ENCODE measurements at places on chromosomes 16 and 17.

DNA sequence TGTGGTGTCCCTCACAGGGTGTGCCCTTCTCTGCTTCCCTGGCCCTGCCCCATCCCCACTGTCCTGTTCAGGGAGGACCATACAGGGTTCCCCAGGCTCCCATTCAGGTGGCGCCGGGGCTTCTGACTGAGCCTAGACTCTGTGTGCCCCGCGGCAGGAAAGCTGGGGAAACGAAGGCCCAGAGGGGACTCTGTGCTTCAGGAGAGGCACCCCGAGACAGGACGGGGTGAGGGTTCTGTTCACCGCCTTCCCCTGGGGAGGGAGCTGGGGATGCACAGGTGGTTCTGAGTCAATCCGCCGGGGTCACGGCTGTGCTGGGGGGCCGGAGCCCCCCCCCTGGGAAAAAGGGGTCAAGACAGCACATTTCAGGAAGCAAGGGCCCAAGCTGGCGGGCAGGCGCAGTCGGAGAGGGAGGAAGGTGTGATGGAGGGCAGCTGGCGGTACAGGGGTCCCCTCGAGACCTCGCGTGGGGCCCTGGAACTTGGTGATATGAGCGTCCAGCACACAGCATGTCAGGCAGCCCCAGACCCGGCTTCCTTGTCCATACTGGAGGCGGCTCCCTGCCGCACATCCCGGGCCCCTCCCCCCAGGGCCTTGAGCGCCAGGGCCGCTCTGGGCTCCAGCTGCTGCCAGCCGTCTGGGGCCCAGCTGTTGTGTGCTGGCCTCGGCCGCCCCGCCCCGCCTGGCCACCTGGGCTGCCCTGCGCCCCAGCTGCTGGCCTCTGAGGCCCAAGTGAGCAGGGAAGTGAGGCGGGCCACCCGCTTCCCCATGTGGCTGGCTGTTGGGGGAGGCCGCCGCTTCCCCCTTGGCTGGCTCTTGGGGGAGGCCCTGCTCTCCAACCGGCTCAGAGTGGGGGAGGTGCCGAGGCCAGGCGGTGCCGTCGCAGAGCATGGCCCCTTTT is 5.6 kb upstream of the NOTUM start:
- DNase-seq = no peak

DNA sequence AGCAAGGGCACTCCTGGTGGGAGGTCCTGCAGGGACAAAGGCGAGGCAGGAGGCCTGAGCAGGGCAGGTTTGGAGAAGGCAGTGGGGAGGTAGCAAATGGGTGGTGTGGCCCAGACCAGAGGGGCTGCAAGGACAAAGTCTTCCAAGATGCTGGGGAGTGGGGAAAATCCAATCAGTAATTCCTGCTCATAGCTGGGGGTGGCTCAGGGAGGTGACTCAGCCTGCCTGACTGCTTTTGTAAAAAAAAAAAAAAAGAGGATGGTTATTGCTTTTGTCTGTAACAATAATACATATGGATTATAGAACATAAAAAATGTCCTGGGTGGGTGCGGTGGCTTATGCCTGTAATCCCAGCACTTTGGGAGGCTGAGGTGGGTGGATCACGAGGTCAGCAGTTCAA is 5.2 kb downstream of the IL34 start:
- no peak for DNase-seq

DNA sequence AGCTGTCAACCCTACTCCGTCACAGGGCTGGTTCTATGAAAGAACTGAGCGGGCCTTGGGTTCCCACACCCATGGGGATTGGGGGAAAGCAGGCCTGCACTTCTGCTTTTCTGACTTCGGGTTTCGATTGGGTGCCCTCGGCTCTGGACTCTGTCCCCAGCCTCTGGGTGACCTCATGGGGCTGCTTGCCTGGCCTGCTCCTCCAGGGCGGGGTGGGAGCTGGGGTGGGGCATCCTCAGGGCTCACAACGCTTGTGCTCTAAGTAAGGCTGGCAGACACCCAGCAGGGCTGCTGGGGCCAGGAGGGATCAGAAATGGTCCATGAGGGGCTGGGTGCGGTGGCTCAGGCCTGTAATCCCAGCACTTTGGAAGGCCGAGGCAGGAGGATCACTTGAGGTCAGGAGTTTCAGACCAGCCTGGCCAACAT is 19.2 kb downstream of the ARHGAP27 start:
- no peak for DNase-seq

DNA sequence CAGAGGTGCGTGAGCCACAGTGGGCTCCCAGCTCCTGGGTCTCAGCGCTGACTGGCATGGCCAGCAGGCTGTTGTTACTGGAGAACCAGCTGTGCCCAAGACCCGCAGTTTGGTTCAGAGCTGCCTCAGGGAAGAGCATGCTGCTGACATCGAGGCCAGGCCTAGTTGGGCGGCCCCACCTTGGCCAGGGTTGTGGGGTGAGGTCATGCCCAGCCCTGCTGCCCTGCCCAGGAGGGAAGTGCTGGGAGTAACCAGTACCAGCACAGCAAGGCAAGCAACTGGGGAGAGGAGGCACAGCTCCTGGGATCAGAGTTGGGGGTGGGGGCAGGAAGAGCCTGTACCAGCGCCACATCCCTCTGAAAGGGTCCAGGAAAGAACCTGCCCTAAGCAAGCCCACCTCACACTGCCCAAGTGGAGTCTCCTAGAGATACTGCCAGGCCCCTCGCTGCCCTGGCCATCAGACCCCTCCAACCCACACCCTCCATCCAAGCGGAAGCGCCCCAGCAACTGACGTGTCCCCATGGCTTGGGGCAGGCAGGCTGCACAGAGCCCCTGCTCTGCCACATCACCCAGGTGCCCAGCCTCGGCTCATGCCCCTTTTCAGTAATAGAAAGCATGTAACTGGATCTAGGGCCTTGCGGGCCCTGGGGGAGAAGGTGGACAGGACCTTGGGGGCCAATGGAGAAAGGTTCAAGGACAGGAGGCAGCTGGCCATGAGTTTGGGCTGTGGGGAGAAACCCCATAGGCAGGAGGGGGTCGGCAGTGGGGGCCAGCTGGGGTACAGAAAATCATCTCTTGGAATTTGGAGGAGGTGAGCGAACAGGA is 990 bp downstream of the DOK4 start:
- no peak for DNase-seq

GRCh38 chr17:48373130-48373830 is 56.7 kb downstream of the SKAP1 start:
- DNase-seq = no peak

DNA sequence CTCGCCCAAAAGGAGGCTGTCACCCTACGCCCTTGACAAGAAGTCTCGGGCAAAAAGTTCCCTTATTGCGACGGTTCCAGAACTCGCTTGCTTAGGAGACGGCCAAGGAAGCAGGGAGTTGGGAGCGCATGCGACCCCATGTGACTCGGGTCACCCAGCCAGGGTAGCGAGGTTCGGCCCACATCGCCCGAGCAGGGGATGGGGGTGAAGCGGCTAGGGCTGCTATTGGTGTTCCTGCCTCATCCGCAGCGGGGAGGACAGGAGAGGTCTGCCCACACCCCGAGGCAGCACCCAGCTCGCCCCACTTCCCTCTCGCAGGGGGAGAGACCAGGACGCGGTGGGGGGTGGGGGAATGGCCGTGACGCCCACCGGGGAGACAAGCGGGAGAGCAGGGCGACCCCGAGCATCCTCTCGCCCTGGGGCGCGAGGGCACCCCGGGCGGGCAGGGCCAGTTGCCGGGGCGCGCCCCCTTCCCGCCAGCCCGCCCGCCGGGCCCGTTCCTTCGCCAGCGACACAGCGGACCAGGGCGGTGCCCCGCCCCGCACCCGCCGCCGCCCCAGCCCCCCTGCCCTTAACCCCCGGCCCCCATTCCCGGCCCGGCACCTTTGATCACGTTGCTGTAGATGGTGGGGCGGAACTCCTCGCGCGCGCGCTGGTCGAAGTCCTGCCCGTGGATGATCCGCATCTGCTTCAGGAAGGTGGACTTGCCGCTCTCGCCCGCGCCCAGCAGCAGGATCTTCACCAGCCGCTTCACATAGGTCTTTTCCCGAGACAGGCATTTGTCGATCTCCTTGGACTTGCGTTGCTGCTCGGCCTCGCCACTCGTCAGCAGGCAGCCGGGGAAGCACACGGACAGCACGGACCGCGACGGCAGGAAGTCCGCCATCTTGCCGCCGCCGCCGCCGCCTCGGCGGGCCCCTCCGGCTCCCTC is 567 bp downstream of the GNA13 start:
- DNase-seq = no peak

DNA sequence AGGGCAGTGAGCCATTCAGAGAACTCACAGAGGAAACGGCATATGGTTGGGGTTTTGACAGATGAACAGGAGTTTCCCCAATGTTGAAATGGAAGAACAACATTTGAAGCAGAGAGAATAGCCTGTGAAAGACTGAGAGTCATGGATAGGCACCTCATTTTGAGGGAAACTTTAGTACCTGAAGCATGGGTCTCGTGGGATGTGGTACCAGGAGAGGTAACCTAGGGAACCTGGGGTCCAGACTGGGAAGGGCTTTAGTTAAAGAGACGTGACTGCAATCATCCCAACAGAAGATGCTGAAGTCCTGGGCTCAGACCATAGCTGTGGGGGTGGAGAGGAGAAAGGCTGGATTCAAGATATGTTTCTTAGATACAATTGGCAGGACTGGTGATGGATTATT is 137.8 kb upstream of the CCL2 start:
- DNase-seq = no peak

- DNase-seq = no peak
Observed at GRCh38 chr17:33028061-33028460, 36.4 kb downstream of the SPACA3 start.

Measured in GM12891 (cell line).